ENCODE measurements at places on chromosomes 6 and 20.

DNA sequence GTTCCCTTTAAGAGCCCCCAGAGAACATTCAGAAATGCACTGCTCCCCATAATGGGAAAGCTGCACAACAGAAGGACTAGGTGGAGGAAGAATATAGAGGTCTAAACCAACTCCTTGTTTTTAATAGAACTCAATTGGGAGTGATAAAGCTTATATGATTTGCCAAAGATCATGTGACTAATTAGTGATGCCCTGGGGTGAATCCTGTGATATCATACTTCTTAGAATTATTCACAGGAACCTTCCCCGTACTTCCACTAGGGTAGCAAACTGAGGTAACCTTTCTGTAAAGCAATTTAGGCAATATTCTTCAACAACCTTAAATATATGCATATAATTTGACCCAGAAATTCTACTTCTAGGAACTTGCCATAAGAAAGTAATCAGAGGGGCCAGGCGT, 84.4 kb downstream of the TFAP2A start:
- DNase-seq: no peak

GRCh38 chr6:80480421-80481157, 374.1 kb downstream of the BCKDHB start:
- no peak for DNase-seq

- DNase-seq: no peak
These were observed 11.0 kb downstream of the RRBP1 start for GRCh38 chr20:17671011-17671410.

DNA sequence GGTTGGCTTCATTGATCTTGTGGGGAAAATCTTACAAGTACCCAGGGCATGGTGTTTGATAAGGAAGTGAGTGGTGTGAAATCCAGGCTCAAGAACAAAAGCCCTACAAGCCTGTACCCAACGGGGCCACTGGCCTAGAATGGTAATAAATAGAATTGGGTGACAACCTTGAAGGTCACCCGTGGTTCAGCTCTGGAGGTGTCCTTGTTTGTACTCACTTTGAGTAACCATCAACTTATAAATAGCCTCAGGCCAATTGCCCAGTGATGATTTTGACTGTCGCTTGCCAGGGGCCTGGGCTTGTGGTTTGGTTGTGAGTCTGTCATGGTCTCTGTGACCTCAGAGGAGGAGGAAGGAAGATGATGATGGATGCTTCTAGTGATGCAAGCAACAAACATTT, 87.8 kb downstream of the PHACTR3 start:
- DNase-seq: no peak

DNA sequence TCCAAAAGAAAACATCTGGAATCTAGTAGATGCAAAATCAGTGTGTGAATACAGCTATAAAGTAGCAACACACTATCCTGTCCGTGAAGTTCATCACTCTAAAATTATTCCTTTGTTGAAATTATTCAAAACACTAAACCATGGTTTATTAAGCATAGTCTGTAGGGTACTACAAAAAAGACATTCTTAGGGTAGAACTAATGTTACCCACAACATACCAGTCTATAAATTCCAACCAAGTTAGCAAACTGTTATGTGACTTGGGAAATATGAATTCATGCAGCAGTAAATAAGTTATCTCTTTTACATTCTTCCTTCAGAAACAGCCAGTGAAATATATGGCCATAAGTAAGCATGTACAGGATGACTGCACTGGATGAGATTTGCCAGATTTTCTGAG, 580.3 kb upstream of the ADGRB3 start:
- no peak for DNase-seq

DNA sequence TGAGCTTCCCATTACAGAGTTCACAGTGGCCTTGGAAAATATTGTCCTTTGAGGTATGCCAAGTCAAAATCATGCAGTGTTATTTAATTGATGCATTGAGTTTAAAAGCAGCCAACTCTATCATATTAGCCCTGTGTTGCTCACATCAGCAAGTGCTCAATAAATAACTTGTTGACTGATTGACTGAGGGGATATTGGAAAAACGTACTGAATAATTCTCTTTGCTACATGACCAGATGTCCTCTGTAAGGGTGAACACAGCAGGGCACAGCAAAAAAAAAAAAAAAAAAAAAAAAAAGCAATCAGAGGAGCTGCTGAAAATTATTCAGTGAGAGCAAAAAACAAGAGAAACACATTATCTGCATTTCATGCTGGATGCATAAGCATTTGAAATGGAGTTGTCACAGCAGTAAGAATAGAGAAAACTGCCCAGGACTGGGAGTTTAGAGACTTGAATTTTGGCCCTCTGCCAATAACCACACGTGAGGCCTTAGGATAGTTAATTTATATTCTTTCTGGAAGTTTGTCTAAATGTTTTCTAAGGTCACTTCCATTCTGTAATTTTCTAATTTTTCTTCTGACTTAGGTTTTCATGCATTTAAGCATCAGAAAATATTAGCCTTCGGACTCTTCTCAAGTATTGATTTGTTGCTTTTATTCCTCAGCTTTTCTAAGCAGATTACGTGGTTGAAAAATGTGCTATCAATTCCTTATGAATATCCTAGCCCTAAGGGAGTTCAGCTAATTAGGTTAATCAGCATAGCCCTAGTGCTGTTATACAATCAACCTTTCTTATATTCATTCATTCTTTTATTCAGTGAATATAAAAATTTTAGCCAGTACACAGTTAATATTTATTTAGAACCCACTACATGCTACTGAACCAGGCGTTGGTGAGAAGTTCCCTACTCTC, 246.8 kb upstream of the STXBP5 start:
- DNase-seq: no peak

- DNase-seq: no peak
These were observed 32.6 kb downstream of the MRPL14 start for GRCh38 chr6:44094403-44095242.

DNA sequence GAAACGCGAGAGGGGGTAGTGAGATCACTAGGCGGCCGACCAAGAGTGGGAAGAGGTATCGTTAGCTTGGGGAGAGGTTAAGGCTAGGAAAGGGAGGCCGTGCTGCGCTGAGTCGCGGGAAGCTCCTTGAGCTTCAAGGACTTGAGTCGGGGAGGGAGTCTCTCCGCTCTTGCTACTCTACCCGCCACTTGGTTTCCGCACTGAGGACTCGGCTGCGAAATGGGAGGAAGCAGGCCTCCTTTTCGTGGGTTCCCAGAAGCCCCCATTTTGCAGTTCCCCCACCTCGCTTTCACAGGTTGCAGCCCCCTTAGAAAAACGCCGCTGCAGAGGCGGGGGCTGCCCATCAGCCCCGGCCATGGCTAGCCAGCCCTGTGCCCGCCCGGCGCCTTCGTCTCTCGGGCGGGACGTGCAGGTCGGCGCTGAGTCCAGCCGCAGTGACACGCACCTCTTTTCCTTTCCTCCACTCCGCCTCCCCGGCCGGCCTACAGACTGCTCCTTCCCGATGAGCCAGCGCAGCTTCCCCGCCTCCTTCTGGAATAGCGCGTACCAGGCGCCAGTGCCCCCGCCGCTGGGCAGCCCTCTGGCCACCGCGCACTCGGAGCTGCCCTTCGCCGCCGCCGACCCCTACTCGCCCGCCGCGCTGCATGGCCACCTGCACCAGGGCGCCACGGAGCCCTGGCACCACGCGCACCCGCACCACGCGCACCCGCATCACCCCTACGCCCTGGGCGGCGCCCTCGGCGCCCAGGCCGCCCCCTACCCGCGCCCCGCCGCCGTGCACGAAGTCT, 4.9 kb downstream of the VGLL2 start:
- DNase-seq: no peak

DNA sequence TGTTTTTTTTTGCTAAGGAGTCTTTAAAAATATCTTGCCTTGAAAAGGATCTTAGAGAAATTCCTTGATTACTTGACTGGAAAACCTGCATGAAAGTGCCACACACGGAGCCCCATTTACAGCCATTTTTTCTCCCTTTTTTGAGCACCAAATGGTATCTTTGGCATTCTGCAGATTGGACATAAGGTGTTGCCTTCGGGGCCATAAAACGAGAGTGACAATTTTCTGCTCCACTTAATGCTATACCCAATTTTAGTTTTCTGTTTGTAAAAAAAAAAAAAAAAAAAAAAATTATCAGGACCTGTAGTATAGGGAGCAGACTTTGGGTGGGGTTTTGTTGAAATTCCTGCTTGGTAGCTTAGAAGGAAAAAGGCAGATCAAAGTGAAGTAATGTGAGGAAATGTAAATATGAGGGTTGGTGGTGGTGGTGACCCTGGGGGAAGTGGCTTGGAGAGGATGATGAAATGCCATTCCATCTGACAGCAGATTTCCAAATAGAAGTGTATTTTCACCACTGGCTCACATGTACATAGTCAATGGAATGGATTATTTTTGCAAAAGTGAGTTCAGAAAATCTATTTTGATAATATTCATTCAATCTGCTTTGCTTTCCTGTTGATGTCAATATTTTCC, 212.1 kb upstream of the SOX4 start:
- DNase-seq: no peak

DNA sequence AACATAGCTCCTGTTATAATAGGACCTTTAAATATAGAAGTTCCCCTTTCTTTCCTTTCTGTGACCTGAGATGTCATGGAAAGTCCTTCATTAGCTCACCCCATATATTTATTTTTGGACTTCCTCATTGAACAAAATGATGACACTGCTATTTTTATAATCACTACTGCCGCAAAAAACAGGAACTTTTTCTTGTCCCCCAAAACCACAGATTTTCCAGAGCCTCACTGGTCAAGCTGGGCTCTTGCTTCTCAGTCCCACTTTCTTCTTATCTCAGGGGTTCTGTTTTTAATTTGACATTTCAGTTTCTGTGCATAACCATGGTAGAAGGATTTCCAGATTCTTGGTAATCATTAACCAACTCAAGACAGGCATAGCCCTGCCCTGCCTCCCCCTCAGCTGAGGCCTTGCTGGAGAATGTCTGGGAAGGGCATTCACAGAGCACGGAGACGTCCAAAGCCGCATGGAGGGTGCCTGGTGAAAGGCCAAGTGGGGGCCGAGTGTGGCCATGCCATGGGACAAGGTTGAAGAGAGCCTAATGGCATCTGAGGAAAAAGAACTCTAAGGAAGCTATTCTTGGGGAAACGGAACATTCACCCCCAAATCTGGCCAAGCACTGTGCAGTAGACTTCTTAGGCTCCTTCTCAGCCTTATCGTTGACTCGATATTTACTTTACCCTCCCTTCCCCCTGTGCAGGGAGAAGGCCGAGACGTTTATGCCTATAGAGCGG, 73.7 kb downstream of the EDN1 start:
- no peak for DNase-seq

GRCh38 chr6:15297895-15298590, 52.2 kb downstream of the JARID2 start:
- no peak for DNase-seq

DNA sequence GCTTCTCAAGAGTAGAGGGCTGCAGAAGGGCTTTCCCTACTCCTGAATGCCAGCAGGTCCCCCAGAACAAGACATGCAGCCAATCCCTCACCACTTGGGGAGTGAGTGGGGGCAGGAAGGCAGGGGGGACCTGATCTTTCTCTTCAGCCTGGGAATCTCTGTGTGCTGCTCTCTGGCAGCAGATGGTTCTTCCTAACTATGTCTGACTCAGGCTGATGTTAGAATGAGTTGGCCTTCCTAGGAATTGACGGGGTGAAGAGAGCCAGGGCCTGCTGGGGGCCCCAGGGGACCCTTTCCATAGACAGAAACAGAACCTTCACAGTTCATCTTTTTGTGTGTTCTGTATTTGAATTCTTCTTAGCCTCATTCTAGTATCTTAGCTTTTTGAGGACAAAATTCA, 29.0 kb upstream of the TCP11 start:
- no peak for DNase-seq

GRCh38 chr6:44514576-44515193, 127.2 kb downstream of the CDC5L start:
- no peak for DNase-seq

GRCh38 chr20:49285233-49285668, 7.4 kb upstream of the ZNFX1 start:
- DNase-seq: no peak

- no peak for DNase-seq
These were observed 59.6 kb upstream of the QKI start for GRCh38 chr6:163354761-163355425.

DNA sequence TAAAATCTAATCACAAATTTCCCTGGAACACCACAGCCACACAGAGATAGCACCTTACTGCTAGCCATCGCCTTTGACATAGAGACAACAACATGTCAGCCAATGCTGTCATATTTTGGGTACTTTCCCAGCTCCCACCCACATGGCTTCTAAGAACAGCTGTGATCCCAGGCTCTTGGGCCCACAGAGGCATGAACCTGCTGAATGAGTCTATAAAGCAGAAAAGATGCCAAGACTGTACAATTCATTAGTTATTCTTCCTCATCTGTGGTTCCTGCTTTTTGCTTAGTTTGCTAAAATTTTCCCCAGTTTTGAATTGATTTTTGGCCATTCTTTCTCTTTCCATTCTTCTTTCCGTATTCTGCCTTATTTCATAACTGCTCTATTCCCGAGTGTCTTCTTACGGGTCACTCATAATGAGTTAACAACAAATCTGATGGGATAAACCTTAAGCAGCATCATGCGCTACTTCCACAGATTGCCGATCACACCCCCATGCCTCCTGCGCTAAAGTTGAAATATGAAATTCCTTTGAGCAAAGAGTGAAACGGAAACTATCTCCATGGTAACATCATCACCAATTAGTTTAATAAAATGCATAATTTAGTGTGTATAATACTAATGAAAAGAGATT, 327.3 kb upstream of the HSF2 start:
- no peak for DNase-seq

GRCh38 chr6:7185561-7185960, 77.8 kb downstream of the RREB1 start:
- no peak for DNase-seq

- no peak for DNase-seq
These were observed 936 bp upstream of the TMX4 start for GRCh38 chr20:8020314-8021079.
